ENCODE measurements at places on chromosomes 2 and 18. TPM values are rescaled to one million over a fixed set of nuclear protein-coding genes. Genes with fewer than 3 reads are reported as not detected.

GRCh38 chr18:49224738-49225137, 235.7 kb downstream of the DYM start:
- DNase-seq: no peak

DNA sequence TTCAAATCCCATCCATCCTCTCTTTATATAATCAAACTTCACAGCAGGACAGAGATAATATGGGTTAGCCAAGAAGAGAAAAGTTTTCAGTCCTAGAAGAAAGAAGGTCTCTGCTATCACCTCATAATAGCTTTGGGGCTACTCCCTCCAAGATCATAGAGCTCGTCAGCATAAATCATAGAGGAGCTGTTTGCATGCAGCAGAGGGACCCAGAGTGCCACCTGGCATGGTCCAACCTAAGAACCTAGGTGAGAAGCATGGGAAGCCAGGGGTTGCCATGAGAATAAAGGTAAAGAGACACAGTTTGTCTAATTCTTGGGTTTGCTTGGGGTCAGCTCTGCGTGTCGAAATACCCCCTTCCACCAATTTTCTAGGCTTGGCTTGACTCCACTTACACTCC, 87.1 kb upstream of the CYP1B1 start:
- no peak for DNase-seq

DNA sequence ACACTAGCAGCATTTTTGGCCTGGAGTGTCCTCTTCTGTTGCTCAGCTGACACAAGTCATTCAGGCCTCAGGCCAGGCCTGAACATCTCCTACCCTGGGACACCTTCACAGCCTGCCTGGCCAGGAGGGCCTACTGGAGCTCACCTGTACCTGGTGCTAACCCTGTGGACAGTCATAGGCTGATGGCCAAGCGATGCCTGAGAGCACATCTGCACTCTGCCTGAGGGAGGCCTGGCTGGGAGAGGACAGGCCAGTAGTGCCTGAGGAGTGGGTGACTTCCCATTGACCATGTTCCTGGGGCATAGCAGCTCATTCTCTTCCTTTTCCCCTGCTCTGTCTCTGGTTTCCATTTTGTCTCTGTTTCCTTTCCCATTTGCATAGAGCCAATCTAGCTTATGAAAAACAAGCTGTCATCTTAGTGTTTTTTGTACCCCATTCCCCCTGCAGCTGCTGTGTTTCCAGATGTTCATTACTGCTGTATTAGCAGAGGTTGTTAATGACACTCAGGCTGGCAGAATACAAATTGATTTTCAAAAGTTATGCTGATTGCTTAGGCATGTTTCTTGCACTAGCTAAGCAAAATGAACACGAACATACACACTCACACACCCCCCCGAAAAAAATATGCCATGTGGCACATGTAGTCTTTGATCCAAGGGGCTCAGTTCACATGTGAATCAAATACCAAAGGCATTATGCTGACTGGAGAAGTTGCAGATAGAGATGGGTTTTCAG, 149.7 kb upstream of the HS6ST1 start:
- DNase-seq: no peak

DNA sequence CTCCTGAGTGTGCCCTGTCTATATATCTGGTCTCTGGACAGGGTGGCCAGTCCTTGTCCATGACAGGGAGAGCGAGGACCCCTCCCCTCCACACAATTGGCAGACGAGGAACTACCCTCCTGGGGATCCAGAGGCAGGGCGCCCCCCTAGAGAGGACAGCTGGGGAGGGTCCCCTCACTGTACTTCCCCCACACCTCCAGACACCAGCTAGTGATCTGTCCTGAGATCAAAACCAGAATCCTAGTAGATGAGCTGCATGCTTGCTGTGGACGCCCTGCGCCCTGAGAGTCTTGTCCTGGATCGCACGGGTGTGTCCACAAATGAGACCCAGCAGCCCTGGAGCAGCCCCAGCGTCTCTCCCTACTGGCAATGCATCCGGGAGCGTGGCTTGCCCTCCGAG, 83.4 kb upstream of the PXDN start:
- DNase-seq: no peak

DNA sequence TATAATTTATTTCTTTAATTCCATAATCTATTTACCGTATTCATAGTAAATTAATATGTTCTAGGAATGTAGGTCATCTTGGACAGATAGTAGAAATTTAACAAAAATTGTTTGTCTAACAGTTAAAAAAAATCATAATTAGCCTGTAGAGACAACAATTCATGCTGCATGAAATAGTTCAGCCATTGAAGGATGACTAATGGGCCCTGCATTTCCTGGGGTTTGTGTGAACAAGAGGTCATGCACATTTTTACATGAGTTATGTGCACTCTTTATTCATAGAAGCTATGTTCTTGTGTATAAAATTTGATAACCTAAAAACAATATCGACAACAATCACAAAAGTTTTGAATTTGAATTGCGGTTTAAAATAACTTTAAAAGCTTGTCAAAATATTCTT, 1663.6 kb downstream of the SUCLG1 start:
- DNase-seq: no peak

- no peak for DNase-seq
Measured at GRCh38 chr2:126891681-126892500, 6.8 kb upstream of the TEX51 start.

- DNase-seq: no peak
Measured at GRCh38 chr18:47507651-47508050, 256.2 kb upstream of the SKOR2 start.

- DNase-seq: no peak
Measured at GRCh38 chr18:79506191-79507075, 110.7 kb downstream of the NFATC1 start.

GRCh38 chr2:219560037-219560892, 11.1 kb downstream of the OBSL1 start:
- no peak for DNase-seq

DNA sequence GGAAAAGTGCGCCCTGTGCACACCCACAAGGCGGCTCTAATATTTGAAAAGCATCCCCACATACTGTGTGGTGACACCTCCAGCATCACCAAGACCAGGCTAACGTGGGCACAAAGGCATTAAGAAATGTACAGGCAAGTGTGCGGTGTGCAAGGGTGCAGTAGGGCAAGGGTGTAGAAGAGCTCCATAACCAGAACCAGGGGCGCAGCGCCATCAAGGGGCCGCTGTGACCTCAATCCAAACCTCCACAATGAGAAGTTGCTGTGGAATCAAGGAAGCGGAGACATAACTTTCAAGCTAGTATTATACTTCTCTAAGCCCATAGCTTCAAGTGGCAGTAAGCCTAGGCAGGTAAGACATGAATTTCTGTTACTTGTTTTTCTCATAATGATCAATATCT, 13.0 kb downstream of the L3MBTL4 start:
- DNase-seq: no peak

- no peak for DNase-seq
Measured at GRCh38 chr18:4510711-4511110, 55.6 kb upstream of the DLGAP1 start.

DNA sequence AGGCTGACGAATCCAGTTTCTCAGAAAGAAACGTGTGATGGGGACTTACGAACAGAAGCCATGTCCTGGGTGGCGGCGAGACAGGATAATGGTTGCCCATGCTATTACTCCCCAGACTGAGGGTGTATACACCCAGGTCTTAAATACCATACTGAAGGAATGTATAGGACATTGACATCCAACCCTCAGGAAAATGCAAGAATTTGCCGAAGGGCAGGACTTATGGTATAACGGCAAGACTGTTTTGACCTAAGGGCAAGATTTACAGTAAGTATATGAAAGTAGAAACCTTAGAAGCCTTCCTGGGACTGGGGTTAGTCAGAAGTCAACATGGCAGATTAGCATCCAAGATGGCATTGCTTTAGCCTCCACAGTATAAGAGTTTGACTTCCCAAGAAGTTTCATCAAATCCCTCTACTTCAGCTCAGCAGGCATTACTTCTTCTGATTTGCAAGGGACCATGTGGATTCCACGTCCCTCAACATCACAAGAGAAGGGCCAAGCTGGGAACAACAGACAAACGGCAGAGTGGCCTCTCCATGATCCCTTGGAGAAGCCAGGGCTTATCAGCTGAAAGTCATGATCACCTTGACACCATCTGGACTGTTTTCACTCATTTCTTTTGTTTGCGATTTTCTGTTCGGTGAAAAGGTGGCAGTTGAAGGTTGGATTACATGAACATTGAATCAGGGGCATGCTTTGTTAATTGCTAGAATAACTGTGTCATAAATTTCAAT, 21.1 kb downstream of the ST3GAL5 start:
- DNase-seq: no peak

AMER3 gene
- polyA plus RNA-seq: 0.12 TPM

ERFE gene
- 6.0 TPM for polyA plus RNA-seq

GALNT5 gene
- polyA plus RNA-seq: 0.50 TPM

WDR7 gene
- polyA plus RNA-seq: 11.7 TPM

PTPN4 gene
- polyA plus RNA-seq: 19.0 TPM

ABCB11 gene
- not detected for polyA plus RNA-seq

GPR155 gene
- polyA plus RNA-seq: 6.1 TPM

GDF7 gene
- polyA plus RNA-seq: 3.5 TPM
